ENCODE measurements at places on chromosomes 16 and 17.

GRCh38 chr16:14098081-14098480 is 27.0 kb downstream of the MRTFB start:
- no peak for DNase-seq

DNA sequence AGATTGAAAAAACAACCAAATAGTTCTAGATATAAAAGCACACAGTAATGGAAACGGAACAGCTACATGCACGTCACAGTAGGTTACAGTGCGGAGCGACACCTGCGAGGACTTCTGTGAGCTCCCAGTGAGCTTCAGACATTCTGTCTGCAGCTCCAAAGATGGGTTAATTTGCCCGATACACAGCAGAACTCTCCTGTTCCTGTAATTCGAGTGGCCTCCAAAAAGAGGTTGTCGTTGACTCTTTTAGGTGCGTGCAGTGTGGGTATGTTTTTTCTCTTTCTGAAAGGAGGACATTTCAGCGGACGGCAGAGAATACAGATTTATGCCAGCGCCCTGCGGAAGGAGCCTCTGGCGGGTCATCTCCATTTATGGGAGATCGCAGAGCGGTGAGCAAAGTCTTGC is 2.9 kb downstream of the OR1F1 start:
- no peak for DNase-seq

- DNase-seq = no peak
Measured at GRCh38 chr17:1033503-1033902, 36.6 kb downstream of the TIMM22 start.

- DNase-seq = no peak
Measured at GRCh38 chr16:14446796-14447195, 183.3 kb downstream of the PARN start.

DNA sequence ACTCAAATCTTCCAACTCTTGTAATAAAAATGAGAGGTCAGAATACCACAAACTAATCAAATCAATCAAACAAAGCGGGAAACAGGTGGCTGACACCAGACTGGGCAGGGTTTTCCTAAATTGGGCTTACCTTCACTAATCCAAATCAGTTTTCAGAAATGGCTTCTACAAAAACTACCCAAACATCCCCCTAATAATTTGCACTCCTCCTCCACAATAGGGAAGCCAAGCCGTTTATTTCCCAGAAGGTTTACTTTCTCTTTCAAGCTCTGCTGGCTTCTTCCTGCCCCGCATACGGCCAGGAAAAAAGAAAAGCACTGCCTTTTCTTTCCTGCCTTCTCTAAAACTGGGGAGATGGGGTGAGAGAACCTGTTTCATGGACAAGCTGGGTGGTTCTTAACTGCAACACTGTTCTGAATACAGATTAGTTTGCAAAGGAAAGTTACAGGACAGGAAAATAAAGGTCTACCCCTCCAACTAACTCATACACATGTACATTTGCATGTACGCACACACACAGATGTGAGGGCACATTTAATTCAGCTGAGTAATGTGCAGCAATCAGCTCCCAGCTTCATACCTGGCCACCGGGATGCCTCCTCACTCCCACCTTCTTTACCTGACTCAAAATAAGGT is 9.2 kb downstream of the STAT3 start:
- DNase-seq = peak; percentile 12

GRCh38 chr17:72079700-72080099 is 41.1 kb upstream of the SOX9 start:
- peak; percentile 40 for DNase-seq

DNA sequence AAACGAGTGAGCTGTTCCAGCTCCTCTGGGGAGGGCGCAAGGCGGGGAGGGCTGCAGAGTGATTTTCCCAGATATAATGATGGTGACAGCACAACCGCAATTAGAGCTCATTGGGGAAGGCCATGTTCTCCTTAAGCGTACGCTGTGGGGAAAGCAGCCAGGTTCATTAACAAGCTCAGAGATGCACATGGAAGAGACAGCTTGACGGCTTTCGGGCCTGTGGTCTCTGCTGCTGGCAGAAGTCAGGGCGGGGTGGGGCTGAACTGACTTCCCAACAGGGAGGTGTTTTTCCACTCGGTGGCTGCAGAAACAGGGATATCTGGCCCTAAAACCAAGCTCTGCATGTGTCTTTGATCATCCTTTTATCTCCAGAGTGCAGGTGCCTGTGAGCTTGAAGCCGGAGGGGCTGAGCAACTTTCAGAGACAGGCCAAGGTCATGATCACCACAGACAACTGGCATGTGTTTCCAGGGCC is 24.0 kb upstream of the CACNG1 start:
- peak; percentile 26 for DNase-seq

- no peak for DNase-seq
Measured at GRCh38 chr16:86410081-86410480, 100.2 kb upstream of the FOXF1 start.

DNA sequence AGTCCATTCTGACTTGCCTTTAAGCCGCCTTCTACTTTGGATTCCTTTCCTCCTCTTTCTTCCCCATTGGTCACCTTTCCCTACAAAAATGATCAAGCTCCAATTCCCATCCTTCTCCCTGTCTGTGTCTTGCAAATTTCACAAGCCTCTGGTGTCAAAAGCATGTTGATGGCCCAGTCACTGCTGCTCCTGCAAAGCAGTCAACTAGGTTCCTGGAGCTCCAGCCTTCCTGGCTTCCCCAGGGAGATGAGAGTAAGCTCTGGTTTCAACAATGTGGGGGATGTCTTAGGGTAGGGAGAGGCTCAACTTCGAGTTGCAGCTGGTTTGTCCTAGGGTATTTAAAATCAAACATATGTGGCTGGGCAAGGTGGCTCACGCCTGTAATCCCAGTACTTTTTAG is 36.1 kb upstream of the HELZ start:
- DNase-seq = no peak

DNA sequence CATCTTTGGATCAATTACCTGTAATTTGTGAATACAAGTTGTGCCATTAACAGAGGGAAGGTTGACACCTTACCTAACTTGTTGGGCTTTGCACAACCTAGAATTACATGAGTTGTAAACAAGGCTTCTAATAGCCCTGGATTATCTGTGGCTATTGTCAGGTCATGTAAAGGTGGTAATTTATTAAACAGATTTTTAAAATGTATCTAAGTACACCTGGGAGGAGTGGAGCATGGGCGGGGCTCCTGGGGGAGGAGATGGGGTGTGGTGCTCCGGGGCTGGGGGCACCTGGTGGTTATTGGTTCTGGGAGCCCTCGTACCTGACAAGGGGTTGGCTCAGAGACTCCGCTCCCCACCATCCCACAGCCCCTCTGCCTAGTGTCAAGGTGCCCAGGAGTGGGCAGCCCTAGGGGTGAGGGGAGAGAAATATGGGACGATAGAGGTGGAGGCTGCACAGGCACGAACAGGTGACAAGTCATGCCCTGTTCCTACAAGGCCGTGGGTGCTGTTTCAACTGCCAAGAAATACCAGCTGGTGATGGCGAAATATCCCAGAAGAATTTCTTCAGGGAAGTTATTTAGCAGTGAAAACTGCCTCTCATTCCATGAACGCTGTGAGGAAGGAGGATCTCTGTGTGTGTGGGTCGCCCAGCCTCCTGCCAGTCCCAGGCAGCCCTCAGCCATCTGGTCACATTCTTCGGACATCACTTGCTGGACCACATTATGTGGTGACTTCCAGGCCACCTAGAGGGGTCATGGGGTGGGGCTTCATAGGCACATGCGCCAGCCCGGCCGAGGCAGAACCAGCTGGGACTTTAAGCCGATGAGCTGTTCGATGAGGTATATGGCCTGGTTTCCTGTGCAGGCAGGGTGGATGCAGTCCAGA is 55.5 kb upstream of the IRX3 start:
- DNase-seq = peak; percentile 24

GRCh38 chr16:50721549-50722404 is 20.1 kb upstream of the CYLD start:
- DNase-seq = no peak

DNA sequence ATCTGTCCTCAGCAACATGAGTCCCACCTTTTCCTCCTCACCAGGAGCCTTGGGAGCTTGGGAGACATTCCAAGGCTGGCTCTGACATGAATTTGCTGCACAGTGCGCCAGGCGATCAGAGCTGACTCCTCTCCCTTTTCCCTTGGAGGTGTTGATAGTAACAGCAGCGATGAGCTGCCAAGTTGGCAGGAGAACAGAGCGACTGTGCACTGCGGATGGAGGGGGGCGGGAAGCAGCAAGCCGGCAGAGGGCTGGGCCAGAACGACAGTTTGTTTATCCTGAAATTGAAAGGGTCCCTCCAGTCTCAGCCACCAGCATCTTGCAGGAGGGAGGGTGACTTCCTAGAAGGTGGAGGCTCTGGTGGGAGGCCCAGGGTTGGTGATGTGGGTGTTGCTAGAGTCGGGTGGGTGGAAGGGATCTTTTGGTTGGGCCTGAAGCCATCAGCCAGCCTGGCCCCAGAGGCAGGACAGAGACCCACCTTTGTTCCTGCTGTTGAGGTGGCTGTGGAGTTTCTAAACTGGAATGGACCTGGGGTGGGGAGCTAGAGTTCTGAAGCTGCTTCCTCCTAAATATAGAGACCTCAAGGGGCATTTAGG is 22.5 kb upstream of the DYNLL2 start:
- DNase-seq = peak; percentile 57

DNA sequence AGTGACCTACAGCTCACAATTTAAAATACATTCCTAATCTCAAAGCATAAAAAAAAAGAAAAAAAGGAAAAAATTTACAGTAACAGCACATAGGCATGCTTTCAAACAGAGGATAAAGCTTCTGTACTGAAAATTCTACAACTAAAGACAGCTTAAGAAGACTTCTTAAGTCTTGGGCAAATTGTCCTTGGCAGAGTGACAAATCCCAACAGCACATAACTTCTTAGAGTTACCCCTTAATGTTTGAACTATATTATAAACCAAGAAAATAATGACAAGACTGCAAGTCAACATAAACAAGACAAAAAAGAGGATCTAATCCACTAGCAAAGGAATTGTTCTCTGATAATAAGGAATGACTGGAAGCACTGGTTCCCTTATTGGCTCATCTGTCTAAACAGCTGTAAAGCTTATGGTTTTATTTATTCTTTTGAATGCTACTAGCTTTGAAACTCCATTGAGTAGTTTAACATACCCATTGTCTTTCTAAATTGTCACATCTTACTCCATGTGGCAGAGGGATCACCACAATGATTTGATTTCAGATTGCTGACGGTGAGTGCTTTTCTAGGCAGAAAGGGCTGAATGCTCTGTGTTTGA is 1576.8 kb upstream of the GOT2 start:
- no peak for DNase-seq

DNA sequence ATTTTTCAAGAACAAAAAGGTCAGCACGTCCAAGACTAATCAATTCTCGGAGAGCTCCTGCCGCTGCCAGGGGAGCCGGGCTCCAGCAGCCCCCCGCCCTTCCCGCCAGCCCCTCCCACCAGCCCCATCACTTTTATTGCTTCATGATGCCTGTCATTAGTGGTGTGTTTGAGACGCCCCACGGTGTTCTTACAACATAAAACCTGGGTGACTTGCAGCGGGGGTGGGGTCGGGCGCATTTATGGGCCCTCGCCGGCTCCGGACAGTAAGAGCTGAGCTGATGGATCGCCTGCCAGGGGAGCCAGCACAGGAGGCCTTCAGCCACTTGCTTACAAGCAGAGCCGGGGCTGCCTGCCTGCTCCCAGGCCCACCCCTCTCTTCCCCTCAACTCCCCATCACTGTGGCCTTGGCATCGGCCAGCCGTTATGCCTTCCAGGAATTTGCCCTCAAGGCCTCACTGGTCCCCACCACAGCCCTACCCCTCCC is 82.9 kb upstream of the CBX4 start:
- DNase-seq = peak; percentile 47

DNA sequence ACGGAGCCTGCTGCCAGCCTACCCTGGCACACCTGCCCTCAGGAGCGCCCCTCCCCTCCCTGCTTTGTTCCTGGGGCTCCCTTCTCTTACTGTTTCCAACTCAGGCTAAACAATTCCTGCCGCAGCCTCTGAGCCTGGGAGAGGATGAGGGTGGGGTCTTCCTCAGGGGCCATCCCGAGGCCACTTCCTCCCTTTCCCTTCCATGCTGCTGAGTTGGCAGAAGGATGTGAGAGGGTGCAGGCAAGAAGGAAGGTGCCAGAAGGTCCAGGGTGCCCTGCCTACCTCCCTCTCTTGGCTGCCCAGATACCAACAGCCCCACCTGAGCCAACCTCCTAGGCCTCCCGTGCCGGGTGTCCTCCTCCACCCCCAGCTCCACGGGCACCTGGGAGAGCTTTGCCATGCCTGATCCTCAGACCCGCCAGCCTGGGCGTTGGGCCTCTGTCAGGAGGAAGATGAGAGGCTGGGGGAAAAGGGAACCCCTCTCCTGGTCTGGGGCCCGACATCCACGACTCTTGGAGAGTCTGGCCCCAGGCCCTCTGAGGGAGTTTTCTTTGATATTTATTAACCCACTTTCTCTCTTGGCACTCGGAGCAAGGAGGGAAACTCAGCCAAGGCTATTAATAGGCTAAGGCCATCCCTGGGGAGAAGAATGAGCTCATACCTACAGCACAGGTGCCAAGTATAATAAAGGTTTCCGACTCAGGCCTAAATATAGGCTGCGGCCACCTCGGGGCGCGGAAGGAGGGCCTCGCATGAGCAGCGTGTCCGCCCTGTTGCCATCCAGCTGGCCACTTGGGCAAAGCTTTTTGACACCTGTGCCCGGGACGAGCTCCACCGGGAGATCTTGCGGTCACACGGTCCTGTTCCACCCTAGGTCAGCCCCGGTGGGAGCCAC is 232.0 kb downstream of the ENGASE start:
- DNase-seq = peak; percentile 75

GRCh38 chr16:59124056-59124455 is 389.9 kb upstream of the GOT2 start:
- DNase-seq = no peak

- no peak for DNase-seq
Measured at GRCh38 chr16:26672206-26672605, 394.5 kb upstream of the C16orf82 start.

DNA sequence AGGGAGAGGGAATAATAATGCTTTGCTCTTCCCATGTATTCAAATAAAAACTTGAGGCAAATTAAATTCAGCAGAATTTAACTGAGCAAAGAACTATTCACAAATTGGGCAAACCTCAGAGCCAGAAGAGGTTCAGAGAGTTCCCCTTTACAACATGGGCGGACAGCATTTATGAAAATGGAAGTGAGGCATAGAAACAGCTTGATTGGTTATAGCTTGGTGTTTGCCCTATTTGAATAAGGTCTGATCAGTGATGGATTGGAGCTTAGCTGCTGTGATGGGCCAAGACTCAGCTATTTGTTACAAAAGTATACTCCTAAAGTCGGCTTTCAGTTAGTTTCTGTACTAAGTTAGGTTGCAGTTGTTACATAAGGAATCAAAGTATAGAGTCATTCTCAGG is 63.0 kb downstream of the TMEM100 start:
- no peak for DNase-seq

GRCh38 chr17:38873640-38874380 is 4.0 kb downstream of the LASP1 start:
- DNase-seq = no peak

- DNase-seq = no peak
Measured at GRCh38 chr17:78407387-78408000, 29.0 kb downstream of the PGS1 start.
